RCC 7860 (cell line): ENCODE measurements at places on chromosomes 2 and 18.

DNA sequence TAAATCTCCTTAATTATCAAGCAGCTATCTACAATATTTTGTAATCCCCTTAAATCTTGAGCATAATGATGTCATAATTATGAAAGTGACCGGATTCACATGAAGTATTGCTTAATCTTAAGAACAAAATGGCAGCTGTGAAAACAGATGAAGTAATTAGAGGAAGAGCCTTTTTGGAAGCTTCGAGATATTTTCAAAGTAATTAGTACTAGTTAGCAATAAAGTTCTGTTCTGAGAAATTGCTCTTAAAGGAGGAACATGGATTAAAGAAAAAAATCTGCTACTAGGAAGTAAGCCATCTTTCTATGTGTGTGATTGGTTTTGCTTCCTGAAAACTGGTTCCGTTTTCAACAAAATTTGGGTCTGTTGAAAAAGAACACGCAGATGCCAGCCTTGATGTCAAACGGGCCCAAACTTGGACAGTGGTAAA, 18.3 kb downstream of the CLUL1 start:
- DNase-seq = no peak

GRCh38 chr2:23697256-23698075, 229.5 kb downstream of the ATAD2B start:
- no peak for DNase-seq

GRCh38 chr18:22363867-22364463, 53.8 kb downstream of the CTAGE1 start:
- DNase-seq = no peak

DNA sequence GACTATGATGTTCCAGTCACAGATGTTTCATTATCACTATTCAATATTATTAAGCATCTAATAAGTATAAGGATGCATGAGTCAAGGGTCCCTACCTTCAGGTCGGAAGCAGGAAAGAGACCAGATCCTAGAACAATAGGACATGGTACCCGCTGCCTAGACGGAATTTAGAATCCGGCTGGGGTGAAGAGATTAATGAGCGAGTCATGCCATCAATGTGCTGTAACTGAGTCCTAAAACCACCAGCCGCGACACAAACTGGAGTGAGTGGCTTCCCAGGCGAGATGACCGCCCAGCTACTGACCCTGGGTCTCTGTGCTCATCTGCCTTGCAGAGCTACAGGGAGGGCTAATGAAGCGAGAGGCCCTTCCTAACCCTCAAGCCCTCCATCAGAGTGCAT, 73.6 kb downstream of the DNMT3A start:
- peak; percentile 32 for DNase-seq

DNA sequence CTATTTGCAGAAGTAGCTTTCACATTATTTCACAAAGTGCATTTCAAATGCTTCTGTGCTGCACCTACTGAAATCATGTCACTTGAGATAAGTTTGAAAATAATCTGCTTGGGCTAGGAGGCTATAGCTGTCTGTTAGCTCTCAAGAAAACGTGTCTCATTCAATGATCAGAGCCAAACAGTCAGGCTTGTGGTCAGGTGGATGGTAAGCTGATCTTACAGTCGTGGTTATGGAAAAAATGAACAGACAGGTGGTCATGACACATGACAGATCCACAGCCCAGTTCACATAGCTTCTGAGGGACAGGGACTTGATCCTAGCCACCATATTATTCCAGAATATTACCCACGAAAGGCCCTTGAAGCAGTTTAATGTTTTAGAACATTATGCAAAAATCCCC, 26.5 kb upstream of the RFX8 start:
- DNase-seq = no peak

- DNase-seq = peak; percentile 47
Measured at GRCh38 chr2:210169516-210170195, 1.6 kb downstream of the KANSL1L start.

GRCh38 chr2:231138699-231139098, 13.9 kb upstream of the HTR2B start:
- no peak for DNase-seq

DNA sequence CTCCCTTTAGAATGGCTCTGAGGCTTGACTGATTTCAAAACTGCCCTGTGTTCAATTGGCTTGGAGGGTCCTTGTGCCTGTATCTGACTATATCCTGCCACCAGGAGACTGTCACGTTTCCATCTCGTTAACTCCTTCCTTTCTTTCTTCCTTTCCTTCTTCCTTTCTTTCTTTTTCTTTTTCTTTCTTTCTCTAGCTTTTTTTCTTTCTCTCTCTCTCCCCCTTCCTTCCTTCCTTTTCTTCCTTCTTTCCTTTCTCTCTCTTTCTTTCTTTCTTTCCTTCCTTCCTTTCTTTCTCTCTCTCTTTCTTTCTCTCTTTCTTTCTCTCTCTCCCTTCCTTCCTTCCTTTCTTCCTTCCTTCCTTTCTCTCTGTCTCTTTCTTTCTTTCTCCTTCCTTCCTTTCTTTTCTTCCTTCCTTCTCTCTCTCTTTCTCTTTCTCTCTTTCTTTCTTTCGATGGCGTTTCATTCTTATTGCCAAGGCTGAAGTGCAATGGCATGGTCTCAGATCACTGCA, 38.1 kb upstream of the EML6 start:
- no peak for DNase-seq

GRCh38 chr2:40451918-40452605, at the start of gene SLC8A1:
SLC8A1 (minus strand) TSS chr2:40452090.
- DNase-seq = no peak
